Tibial nerve (tissue), 4 donors: ENCODE measurements at places on chromosomes 4 and X. TPM values are rescaled to one million over a fixed set of nuclear protein-coding genes. Genes with fewer than 3 reads are reported as not detected.

- no peaks in the 10 kb centered on the region for H3K36me3 ChIP-seq
- no peak overlapping the region for H3K4me3 ChIP-seq
- DNase-seq = no peak
- H3K27me3 ChIP-seq = no peaks in the 10 kb centered on the region
- no peaks in the 10 kb centered on the region for H3K4me1 ChIP-seq
Measured at GRCh38 chr4:104128850-104129213, 365.9 kb downstream of the CXXC4 start.

- no peak overlapping the region for H3K4me3 ChIP-seq
- H3K27me3 ChIP-seq = no peaks in the 10 kb centered on the region
- no peaks in the 10 kb centered on the region for H3K36me3 ChIP-seq
- H3K4me1 ChIP-seq = no peaks in the 10 kb centered on the region
- no peak for DNase-seq
Measured at GRCh38 chr4:153448003-153448731, 18.0 kb upstream of the TMEM131L start.

DNA sequence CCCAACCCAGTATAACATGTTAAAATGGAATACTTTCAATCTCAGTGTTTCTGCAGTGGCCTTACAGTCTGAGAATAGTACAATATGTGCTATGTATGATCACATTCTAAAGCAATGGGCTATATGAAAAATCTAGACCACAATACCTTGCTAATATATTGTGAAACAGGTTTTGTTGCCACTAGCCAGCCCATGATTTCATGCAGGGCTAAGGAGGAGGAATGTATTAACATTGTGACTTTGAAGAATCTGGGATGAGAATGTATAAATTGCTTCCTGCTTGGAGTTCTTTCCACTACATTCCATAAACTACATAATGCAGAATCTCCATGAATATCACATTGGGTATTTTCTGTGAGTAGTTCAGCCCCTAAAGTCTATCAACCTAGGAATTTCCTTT lies 935.4 kb upstream of the GRIA3 start:
- no peak overlapping the region for H3K27ac ChIP-seq
- no peak overlapping the region for H3K4me3 ChIP-seq
- no peak for DNase-seq
- no peaks in the 10 kb centered on the region for H3K36me3 ChIP-seq

- H3K4me1 ChIP-seq = no peaks in the 10 kb centered on the region
- no peak for DNase-seq
- H3K4me3 ChIP-seq = no peak overlapping the region
- no peaks in the 10 kb centered on the region for H3K27me3 ChIP-seq
Measured at GRCh38 chr4:91961504-91961903, 342.3 kb upstream of the GRID2 start.

DNA sequence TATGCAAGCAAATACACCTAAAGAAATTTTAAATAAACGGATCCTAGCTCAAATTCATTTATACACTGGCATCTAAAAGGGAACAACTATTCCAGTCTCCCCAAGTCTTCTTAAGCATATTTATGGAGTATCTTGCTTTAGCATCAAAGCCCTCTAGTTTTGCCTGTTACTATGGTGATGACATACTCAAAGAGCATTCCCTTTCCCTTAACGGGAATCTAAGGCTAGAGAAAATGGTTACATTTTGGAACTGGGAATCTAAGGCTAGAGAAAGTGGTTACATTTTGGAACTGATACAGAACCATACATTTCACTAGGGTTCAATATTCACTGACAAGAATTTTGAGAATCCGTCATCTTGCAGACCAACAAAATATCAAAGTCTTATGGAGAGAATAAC lies 271.2 kb downstream of the CHIC1 start:
- DNase-seq = no peak
- no peaks in the 10 kb centered on the region for H3K36me3 ChIP-seq
- H3K27ac ChIP-seq = no peak overlapping the region
- H3K27me3 ChIP-seq = no peaks in the 10 kb centered on the region
- H3K4me1 ChIP-seq = no peaks in the 10 kb centered on the region

GRCh38 chrX:150983521-150984168 lies 510 bp downstream of the HMGB3 start:
- no peaks in the 10 kb centered on the region for H3K27me3 ChIP-seq
- DNase-seq = no peak
- peak overlapping the region; percentile 22 for H3K4me3 ChIP-seq
- H3K27ac ChIP-seq = no peak overlapping the region

GRCh38 chrX:106286053-106286650 lies 118.0 kb downstream of the PWWP3B start:
- H3K36me3 ChIP-seq = no peaks in the 10 kb centered on the region
- H3K27me3 ChIP-seq = no peaks in the 10 kb centered on the region
- H3K4me1 ChIP-seq = no peaks in the 10 kb centered on the region
- H3K4me3 ChIP-seq = no peak overlapping the region
- H3K27ac ChIP-seq = no peak overlapping the region
- no peak for DNase-seq

The RPGR gene
- total RNA-seq = 87.4 TPM

The MAGEA1 gene
- total RNA-seq = not detected
